ENCODE measurements at places on chromosomes 6 and 20.

- no peak overlapping the region for H3K27ac ChIP-seq
- H3K4me3 ChIP-seq: no peak overlapping the region
- H3K4me1 ChIP-seq: no peaks in the 10 kb centered on the region
- no peaks in the 10 kb centered on the region for H3K27me3 ChIP-seq
These were observed 4.0 kb upstream of the EYA2 start for GRCh38 chr20:46890682-46891081.

GRCh38 chr20:53698371-53698978 is 104.8 kb upstream of the ZNF217 start:
- no peaks in the 10 kb centered on the region for H3K4me1 ChIP-seq
- H3K27ac ChIP-seq: no peak overlapping the region
- no peak for DNase-seq
- H3K4me3 ChIP-seq: no peak overlapping the region
- no peaks in the 10 kb centered on the region for H3K27me3 ChIP-seq

GRCh38 chr6:36247693-36248092 is 22.2 kb upstream of the PNPLA1 start:
- peaks cover 5% of the 10 kb centered on the region for H3K4me1 ChIP-seq
- DNase-seq: no peak
- no peaks in the 10 kb centered on the region for H3K36me3 ChIP-seq
- no peak overlapping the region for H3K27ac ChIP-seq
- H3K4me3 ChIP-seq: no peak overlapping the region

- H3K4me1 ChIP-seq: no peaks in the 10 kb centered on the region
- DNase-seq: no peak
- no peaks in the 10 kb centered on the region for H3K36me3 ChIP-seq
- no peak overlapping the region for H3K4me3 ChIP-seq
These were observed 20.7 kb downstream of the TXLNB start for GRCh38 chr6:139271056-139271455.

DNA sequence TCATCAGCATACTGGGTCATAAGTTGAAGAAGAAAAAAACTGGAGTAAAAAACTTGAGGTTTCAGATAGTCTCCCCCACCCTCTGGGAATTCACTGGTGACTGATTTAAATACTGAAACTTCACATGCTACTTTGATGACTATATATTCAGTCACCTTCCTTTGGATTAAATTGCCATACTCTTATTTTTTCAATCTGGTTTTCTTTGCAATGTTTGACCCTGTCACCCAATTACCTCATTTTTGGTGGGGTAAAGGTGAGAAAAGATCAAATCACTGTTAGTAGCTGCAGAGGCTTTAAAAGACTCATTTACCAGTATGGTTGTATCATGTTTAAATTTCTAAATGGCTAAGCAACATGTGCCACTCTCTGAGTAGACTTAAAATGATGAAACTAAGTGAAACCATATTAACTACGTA is 862.7 kb upstream of the FLRT3 start:
- DNase-seq: no peak
- no peak overlapping the region for H3K4me3 ChIP-seq
- no peaks in the 10 kb centered on the region for H3K36me3 ChIP-seq

DNA sequence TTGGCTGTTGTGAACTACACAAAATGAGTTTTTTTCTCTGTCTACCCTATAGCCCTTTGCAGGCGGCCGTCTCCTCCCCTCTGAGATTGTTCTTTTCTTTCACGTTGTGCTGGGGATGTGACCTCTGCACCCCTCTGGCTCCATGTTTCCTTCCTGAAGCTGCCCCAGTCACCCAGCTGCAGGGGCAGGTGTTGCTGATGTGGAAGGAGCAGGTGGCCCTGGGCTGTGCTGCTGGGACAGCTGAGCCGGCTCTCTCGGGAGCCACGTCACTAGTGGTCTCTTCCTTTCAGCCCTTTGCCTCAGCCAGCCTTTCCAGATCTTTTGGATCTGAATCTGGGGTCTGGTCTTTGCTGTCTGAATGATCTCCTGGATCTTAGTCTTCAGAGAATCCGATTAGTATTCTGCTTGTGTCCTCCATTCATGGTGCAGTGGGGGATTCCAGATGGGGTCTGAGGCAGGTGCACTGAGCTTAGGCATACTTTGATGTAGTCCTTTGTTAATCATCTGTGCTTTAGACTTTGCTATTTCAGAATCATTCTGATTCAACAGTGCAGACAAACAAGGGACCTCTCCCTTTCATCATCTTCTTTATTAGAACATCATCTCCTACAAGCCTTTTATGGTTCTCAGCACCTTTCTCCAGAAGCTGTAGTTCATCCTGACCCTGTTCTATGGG is 31.4 kb downstream of the TMEM181 start:
- H3K4me3 ChIP-seq: no peak overlapping the region
- no peaks in the 10 kb centered on the region for H3K4me1 ChIP-seq

- no peak for DNase-seq
- H3K27me3 ChIP-seq: no peaks in the 10 kb centered on the region
- no peaks in the 10 kb centered on the region for H3K36me3 ChIP-seq
- H3K27ac ChIP-seq: no peak overlapping the region
- no peaks in the 10 kb centered on the region for H3K4me1 ChIP-seq
These were observed 31.3 kb downstream of the TRMT6 start for GRCh38 chr20:5918856-5919625.

DNA sequence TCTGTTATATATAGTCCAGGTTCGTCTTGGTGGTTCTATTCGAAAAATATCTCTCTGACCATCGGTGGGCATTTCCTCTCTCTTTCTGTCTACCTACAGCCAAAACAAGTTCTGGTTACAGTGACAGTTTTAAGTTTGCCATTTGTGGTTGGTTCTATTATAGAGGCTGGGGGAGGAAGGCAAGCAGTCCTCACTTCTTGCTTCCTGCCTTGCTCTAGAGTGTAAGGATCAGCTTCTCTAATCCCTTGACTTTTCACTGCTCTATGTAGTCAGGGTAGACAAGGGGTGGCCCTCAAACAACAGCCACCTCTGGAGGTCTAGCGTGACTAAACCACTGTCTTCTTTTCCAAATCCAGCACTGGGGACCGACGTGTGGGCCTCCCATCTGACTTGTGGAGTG is 16.1 kb downstream of the E2F3 start:
- H3K4me3 ChIP-seq: no peak overlapping the region
- H3K27ac ChIP-seq: no peak overlapping the region

DNA sequence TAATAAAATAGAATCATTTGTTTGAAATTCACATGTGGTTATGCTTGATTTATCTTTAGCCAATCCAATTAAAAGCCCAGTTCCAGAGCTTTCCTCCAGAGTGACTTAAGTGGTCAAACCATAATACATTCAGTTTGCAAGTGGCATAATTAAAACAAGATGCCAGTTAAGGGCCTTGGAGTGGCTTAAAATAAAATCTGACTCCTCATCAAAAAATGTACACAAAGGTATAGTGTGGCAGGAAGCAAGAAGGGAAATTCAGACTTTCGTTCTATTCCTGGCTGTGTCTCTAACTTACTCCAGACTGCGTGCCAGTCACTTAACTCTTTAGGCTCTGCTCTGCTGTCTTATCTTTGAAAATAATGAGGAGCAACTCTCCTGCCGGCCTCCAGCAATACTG is 251.3 kb upstream of the PRND start:
- no peaks in the 10 kb centered on the region for H3K4me1 ChIP-seq
- H3K27ac ChIP-seq: no peak overlapping the region
- H3K36me3 ChIP-seq: no peaks in the 10 kb centered on the region
- H3K27me3 ChIP-seq: no peaks in the 10 kb centered on the region

GRCh38 chr6:63635215-63635587 is 401 bp upstream of the PHF3 start:
- H3K4me1 ChIP-seq: peaks cover 4% of the 10 kb centered on the region
- no peaks in the 10 kb centered on the region for H3K27me3 ChIP-seq
- H3K36me3 ChIP-seq: no peaks in the 10 kb centered on the region
- peak overlapping the region; percentile 91 for H3K4me3 ChIP-seq

Measured in ovary (tissue), 10 donors.